ENCODE measurements at places on chromosomes 7 and 10.

DNA sequence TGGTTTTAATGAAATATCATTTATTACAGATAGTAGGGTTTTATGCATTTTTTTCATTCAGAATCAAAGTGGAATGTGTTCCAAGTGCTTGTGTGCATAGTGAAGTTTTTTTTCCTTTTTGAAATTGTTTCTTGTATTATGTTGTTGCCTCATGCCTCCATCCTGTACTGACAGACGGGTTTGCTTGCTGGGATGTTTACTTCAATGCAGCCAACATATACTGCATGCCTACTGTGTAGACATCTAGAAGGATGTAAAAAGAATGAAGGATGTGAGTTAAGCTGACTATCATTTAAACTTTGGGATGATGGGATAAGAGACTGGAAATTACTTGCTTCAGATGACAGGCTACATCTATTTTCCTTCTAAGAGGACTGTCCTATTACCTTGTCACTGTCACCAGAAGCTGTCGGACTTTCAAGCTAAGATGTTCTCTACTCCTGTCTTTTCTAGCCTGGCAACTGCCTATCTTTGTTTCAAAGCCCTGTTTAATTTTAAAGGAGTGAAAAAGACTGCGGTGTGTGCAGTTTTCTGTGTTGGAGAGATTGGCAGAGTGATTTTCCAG lies 243.7 kb downstream of the CDK14 start:
- DNase-seq: no peak

GRCh38 chr7:45689011-45689796 lies 115.0 kb downstream of the ADCY1 start:
- no peak for DNase-seq

DNA sequence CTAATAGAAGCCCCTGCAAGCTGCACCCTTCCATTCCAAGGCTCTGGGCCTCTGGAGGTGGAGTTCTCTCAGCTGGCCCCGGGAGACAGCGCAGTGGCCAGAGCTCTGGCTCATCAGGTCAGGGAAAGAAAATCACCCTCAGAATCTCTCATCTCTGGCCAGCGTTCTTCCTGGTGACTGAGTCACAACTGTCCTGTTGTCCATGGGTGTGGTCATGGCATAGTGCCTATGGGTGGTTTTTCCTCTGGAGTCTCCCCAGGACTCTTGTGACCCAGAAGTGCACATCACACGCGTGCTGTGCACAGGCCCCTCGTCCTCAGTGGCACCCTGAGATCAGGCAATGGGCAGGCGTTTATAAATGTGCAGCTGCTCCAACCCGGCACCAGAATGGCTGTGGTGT lies 27.4 kb upstream of the FXYD4 start:
- no peak for DNase-seq

DNA sequence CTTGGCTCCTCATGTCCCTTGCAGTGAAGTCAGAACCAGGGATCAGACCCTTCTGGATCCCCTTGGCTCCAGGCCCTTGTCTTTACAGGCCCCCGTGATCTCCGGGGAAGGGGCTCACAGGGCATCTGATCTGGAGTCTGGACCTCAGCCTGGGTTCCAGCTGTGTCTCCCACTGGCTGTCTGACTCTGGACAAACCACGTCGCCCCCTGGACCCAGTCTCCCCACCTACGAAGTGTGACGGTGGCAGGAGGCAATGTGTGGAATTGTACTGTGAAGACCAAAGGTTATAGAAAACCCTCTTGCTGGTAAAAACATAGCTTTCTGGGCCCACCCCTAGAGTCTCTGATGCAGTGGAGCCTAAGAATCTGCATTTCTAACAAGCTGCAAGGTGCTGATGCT lies 15.5 kb upstream of the C10orf71 start:
- no peak for DNase-seq

- no peak for DNase-seq
Observed at GRCh38 chr10:132517951-132518521, 19.6 kb upstream of the INPP5A start.

GRCh38 chr7:41134300-41135255 lies 568.3 kb downstream of the INHBA start:
- DNase-seq: no peak

GRCh38 chr10:35126530-35127288 lies at the start of gene CREM:
CREM (plus strand) TSS chr10:35126846; CDS start chr10:35137836, 10,990 bp downstream.
- DNase-seq: peak; percentile 48

- DNase-seq: no peak
Observed at GRCh38 chr7:118202061-118202460, 18.1 kb downstream of the LSM8 start.

DNA sequence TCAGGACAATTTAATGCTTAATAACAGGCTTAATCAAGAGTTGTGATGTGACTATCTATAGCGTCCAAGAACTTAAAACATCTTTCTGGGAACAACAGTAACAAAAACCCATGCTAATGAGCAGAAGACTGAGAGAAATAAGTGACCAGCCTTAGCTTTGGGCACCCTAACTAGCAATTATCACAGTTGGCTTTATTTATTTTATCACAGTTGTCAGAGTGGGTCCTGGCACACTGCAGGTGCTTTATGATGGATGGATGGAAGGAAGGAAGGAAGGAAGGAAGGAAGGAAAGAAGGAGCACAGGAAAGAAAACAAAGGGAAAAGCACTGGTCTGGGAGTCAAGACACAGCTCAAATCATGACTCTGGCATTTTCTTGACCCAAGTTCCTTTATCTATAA lies 181.1 kb downstream of the SKAP2 start:
- DNase-seq: no peak

DNA sequence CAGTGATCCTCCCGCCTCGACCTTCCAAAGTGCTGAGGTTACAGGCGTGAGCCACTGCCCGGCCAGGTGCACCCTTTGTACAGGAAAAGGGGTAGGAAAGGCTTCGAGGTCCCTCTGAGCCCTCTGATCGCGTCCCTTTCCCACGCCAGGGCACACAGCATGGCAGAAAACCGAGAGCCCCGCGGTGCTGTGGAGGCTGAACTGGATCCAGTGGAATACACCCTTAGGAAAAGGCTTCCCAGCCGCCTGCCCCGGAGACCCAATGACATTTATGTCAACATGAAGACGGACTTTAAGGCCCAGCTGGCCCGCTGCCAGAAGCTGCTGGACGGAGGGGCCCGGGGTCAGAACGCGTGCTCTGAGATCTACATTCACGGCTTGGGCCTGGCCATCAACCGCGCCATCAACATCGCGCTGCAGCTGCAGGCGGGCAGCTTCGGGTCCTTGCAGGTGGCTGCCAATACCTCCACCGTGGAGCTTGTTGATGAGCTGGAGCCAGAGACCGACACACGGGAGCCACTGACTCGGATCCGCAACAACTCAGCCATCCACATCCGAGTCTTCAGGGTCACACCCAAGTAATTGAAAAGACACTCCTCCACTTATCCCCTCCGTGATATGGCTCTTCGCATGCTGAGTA lies 871 bp downstream of the POP7 start:
- DNase-seq: no peak

- DNase-seq: no peak
Observed at GRCh38 chr10:34667177-34667576, 147.9 kb downstream of the PARD3 start.

DNA sequence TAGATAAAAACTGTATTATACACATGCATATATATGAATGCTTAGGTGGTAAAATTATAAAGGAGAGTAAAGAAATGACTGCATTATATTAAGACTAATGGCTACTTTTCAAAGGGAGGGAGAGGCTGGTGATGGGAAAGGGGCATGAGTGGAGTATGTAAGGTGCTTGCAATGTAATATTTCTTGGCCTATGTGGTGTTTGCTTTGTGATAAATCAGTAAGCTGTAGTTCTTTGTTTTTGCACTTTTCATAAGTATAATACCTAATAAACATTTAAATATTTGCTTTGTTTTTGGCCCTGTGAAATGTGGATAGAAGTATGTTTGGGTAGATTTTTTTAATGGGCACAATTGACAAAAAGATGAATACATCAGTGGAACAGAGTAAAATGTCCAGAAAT lies 25.9 kb downstream of the AGBL3 start:
- no peak for DNase-seq

GRCh38 chr10:71272056-71272771 lies 46.8 kb upstream of the SLC29A3 start:
- DNase-seq: no peak

DNA sequence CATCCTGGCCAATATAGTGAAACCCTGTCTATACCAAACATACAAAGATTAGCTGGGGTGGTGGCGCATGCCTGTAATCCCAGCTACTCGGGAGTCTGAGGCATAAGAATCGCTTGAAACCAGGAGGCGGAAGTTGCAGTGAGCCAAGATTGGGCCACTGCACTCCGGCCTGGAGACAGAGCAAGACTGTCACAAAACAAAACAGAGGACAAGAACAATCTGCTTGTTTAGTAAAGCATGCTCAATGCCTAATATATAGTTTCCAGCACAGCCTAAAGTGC lies 1.8 kb upstream of the SEC24C start:
- DNase-seq: no peak

GRCh38 chr10:15879058-15879457 lies 18.8 kb upstream of the MINDY3 start:
- DNase-seq: no peak

DNA sequence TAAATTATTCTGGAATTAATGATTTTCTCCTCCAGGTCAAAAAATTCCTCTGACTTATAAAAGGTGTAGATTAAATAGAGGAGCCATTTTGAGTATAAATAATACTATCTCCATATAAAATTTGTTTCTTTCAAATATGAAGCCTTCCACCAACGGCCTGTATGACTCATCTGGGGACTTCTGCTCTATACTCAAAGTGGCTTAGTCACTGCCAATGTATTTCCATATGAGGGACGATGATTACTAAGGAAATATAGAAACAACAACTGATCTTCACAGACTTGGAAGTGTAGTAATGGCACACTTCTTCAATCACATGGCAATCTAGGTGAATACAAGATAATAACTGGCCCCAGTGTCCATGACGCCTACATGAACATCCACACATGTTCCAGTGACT lies 335.6 kb upstream of the HGF start:
- no peak for DNase-seq

- DNase-seq: no peak
Observed at GRCh38 chr10:46312953-46313352, 26.2 kb downstream of the ANTXRL start.

GRCh38 chr7:38702002-38702535 lies 70.9 kb upstream of the AMPH start:
- DNase-seq: no peak

DNA sequence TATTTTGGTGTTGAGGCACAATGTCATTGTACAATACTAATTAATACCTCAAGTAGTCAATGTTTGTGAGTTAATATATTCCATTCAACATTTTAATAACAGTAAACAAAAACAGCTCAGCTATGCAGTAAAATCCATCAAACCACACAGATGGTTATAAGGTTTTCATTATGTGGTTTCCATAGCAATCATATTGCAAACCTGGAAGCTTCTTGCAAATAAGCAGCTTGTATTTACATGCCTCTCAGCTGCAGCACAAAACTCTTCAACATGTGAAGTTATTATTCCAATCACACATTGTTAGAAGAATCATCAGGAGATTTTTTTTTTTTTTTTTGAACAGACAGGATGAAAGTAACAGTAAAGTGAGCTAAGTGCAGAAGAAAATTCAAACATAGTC lies 170.2 kb downstream of the SKAP2 start:
- DNase-seq: no peak

DNA sequence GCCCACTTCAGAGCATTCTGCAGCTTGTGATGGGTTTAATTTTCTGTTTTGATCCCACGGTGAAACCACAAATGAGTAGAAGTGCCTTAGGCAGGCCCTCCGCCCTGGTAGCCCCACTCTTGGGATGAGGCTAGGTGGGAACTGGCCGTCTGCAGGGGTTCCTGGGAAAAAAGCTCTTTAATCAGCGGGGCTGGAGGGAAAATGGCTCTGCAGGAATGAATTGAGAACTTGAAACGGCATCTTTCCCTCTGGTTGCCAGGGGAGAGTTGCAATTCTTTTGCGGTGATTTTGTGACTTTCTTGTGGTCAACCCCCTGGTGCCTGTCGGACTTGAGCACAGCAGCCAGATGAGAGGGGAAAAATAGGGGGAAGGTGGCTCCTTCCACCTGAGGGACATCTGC lies 32.7 kb downstream of the COL26A1 start:
- no peak for DNase-seq

GRCh38 chr10:3805201-3805790 lies 20.3 kb upstream of the KLF6 start:
- DNase-seq: peak; percentile 94

- DNase-seq: peak; percentile 18
Observed at GRCh38 chr10:103578782-103579382, 85.4 kb downstream of the NEURL1 start.

DNA sequence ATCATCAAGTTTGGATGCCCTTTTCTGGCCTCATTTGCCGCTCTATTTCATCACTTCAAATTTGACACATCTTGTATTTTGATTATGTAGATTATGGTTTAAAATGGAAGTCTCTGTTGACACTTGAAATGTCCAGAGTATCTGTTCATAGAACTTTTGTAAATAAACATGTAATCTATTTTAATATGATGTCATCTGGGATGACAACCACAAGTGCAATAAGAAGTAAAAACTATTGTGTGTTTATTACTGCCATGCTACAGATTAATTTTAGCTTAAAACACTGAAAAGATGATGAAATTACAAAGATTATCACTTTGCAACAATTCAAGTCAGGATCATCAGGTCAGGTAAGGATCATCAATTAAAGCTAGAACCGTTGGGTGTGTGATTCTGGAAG lies 30.0 kb downstream of the CYP2C8 start:
- no peak for DNase-seq

- DNase-seq: no peak
Observed at GRCh38 chr10:33381451-33382215, 47.2 kb upstream of the NRP1 start.

GRCh38 chr10:53570221-53570620 lies 797.6 kb upstream of the MBL2 start:
- no peak for DNase-seq

DNA sequence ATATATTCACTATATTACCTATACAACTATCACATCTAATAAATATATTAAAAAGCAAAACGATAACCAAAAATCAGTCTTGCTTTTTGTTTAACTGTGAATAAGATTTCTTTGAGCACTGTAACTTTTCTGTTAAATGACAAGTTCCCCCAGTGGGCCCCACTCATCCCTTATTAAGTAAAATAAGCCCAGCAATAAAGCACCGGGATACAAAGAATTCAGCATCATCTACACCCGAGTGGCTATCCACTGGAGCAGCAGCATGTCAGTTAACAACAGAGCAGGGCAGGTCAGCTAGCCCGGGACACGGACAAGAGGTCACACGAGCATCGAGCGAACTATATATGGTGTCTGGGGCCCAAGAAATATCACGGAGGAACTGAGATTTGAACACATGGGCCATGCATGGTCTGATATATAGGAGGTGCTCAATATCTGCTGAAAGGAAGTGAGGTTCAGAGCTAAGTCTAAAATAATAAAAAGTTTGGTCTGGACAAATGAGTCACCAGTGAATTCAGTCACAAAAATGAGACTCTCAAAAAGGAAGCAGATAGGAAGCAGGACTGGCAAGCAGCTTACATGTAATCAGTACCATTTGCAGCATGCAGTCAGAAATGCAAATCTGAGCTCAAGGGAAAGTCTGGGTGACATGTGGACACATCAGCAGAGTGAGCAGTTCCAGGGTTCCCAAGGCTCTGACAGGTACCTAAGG lies 4.1 kb downstream of the ERCC6 start:
- DNase-seq: no peak

Data from epithelial cell of proximal tubule (primary cell).